ENCODE measurements at places on chromosomes 4 and X.

- no peak for DNase-seq
These were observed 122.4 kb downstream of the PHKA2 start for GRCh38 chrX:18861511-18861910.

DNA sequence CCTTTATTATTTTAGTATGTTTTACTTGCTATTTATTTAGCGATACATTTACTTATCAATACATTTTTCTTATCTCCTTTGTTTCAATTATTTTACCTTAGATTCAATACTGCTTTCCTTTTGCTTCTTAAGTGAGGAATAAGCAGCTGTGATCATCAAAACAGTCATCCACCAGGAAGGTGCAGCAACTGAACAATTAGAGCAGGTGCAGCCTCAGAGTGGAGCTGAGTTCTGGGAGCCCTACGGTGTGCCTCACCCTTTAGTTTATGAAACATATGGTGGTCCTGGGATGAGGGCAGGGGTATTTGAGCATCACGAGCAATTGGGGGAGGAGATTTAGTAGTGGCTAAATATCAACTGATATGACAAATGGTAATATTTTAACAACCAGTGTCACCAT is 111.0 kb downstream of the FRYL start:
- no peak for DNase-seq

- DNase-seq = no peak
These were observed 33.6 kb downstream of the LNX1 start for GRCh38 chr4:53557669-53558064.

DNA sequence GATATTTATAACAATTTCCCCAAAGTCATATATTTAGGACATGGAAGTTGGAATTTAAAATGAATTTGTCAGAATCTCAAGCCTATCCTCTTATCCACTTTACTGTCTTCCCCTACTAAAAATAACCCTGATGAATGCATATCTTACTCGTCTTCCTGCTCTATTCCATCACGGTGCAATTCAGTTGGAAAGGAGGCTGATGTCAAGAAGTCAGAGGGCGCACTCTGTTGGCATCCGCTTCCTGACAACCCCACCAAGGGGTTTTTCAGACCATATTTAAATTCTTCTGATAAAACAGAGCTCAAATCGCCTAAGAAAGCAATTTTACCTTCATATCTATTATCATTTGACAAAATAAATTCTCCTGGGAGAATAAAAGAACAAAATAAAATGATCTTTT is 233.5 kb downstream of the ARHGAP24 start:
- DNase-seq = no peak

DNA sequence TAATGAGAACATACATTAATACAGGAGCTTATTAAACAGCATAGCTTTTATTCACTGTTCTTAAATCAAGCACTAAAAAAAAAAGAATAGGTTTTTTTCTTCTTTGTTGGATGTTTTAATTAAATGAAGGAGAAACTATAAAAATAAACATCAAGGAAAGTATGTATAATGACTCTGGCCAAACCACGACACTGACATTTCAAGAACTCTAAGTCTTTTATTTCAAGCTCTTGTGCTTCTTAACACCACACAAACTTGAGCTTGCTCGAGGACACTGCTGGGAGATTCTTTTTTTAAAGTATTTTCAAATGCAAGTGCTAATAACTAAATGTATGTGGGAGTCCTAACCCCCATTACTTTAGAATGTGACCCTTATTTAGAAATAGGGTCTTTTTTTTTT is 204.9 kb upstream of the PPARGC1A start:
- DNase-seq = peak; percentile 33

GRCh38 chrX:1196436-1196835 is 16.0 kb downstream of the CRLF2 start:
- no peak for DNase-seq

GRCh38 chr4:80197601-80198440 is 518 bp downstream of the PRDM8 start:
- no peak for DNase-seq

- no peak for DNase-seq
These were observed 581.8 kb downstream of the NLGN4X start for GRCh38 chrX:5646818-5647217.

DNA sequence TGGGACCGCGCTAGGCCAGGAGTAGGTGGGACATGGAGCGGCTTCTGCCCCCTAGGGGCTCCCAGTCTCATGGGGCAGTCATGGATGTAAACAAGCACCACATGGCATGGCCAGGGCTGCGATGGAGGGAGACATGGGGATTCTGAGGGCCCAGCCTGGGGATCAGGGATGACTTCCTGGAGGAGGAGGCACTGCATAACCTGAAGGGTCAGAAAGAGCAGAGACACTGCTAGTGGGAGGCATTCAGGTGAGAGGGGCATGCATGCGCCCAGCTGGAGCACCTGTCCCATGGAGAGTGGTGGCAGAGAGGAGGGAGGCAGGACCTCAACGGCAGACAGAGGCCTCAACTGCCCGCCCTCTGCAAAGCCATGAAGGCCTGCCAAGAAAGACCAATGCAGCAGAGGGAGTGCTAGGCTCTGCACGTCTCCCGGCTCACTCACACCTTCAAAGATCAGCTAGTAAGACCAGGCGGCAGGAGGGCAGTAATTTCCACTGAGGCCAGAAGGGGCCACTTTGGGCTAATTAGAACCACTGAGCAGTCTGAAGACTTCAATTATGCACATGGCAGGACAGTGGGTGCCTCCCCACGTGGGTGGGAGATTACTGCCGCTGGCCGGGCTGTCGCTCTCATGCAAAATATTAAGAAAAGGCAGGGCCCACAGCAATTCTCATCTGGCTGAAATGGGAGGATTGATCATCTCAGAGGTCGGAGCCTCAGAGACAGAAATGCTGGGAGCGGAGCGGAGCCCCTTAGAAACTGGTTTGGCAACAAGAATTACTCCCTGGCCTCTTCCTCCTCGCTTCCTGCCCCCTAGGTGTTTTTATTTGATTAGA is 69.6 kb downstream of the PPP2R2C start:
- no peak for DNase-seq

DNA sequence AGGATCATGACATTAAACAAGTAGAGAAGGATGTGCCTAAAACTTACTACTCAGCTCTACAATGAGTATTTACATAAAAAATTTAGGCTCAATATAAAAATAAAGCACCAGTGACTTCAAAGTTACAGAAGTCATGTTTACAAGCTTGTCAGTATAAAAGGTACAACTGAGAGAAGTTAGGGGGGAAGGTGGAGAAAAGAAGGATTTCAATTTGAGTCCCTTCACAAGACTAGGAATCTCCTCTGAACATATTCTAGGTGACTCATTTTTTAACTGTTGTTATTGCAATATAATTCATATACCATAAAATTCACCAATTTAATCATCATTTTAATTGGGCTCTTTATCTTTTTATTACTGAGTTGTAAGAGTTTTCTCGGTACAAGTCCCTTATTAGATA is 26.9 kb downstream of the FRYL start:
- DNase-seq = no peak

- no peak for DNase-seq
These were observed 39.8 kb downstream of the GABRA4 start for GRCh38 chr4:46953564-46953963.
